Vagina (tissue), 2 donors: ENCODE measurements at places on chromosomes 13 and 19.

DNA sequence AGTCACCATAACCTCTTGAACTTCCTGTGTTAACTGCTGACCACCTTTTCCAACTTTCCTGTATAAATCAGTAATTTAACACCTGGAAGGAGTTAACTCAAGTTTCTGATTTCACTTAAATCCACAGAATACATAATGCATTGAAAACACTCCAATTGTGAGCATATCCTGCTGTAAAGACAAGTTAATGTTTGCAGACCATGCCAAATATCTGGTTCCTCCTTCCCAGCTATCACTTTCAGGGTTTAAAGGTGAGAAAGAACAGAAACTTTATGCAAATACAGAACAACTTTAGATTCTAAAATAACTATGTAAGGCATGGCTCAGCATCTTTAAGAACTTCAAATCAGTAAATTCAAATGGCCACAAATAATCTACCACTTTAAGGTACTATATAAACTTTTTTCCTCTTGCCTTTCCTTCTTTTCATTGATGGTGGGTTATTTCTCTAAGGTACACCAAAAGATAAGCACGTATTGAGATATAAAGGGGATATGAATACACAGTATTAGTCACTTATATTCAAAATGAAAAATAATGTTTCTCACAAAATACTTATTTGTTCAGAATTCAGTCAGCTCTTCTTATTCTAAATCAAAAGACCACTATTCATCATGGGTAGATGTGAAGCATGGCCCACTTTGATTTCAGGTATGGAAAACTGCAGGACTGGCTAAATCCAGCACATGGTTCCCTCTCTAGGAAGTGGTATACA, 6.6 kb upstream of the TPTE2 start:
- DNase-seq, result no peak

DNA sequence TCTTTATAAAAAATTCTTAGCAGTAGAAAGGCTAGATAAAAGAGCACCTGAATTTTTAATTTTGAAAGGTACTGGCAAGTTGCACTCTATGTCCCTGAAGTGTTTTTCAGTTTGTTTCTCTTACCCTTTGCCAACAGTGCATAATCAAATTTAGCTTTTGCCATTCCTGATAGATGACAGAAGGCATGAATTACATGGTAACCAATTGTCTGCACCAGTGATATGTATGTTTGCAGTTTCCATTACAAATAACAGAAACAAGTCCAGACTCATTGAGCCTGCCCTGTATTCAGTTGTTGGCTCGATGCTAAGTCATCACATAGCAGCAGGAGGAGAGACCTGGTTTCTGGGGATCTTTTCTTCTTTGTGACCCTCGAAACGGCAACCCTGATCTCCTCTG, 309.8 kb downstream of the DNAJC15 start:
- DNase-seq, result no peak

DNA sequence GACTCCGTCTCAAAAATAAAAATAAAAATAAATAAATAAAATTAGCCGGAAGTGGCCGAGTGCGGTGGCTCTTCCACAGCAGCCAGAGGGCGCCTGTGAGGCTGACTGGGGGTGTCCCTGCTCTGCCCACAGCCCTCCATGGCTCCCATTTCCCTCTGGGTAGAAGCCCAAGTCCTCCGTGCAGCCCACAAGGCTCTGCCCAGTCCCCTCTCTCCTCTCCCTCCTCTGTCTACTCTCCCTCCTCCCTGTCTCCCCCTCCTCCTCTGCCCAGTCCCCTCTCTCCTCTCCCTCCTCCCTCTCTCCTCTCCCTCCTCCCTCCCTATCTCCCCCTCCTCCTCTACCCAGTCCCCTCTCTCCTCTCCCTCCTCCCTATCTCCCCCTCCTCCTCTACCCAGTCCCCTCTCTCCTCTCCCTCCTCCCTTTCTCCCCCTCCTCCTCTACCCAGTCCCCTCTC, 20.4 kb downstream of the MISP start:
- DNase-seq, result no peak

GRCh38 chr19:41816761-41817160, 20.4 kb downstream of the CEACAM3 start:
- DNase-seq, result no peak

DNA sequence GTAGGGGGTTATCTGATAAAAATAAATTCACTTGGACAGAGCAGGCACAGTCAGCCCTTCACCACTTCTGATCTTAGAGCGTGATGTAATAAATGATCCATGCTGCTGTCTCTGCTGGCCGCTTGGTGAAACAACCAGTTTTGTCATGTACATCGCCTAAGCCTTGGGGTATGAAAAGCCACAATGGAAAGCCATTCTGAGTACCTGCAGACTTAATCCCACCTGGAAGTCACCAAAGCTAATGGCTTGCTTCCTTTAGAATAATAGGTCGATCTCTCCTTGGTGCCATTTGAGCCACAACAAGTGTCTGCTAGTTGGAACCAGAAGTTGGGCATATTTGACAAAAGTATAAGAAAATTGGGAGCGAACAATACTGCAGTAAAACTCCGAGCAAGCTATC, 1649.7 kb upstream of the SPRY2 start:
- DNase-seq, result no peak

- DNase-seq, result no peak
These were observed 253.0 kb downstream of the PCDH20 start for GRCh38 chr13:61162636-61163035.

- no peak for DNase-seq
These were observed 661 bp upstream of the MIR17HG start for GRCh38 chr13:91346850-91347201.

DNA sequence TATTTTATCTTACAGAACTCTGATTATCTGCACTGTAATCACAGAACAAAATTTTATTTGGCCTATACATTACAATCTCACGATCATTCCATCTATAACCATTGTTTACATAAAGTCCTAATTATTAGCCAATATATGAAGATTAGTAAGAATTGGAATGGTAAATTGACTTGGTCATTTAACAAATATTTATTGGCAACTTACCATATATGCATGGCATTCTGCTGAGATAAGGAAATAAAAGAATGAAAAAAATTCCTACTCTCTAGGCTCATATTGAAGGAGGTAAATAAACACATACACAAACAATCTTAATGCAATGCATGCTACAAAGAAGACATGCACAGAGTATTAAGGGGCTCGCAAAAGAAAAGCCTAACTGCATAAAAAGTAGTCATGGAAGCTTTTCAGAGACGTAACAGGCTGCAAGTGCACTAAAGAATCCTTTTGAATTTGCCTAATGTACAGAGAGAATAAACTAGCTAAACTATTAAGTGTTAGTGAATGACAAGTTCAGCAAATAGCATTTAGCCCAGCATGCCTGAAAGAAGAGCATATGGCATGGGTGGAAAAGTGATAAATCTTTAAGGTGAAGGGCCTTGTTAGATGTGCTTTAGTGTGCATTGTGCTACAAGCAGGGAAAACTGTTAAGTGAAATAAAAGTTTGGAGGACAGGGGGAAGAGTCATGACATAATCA, 1131.1 kb downstream of the PCDH9 start:
- DNase-seq, result no peak

DNA sequence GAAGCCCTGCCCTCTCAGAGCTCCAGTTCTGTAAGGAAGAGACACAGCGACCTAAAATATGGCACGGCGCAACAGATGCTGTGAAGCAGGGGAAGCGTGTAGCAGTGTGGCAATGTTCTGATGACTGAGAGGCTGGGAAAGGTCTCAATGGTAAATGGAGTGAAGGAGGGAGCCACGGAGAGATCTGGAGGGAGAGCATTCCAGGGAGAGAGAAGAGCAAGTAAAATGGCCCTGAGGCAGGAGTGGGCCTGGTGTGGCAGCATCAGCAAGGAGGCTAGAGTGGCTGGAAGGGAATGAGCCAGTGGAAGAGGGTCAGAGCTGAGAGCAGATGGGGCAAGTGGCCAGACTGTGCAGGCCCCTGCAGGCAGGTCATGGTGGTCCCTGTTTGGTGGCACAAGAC, 16.4 kb downstream of the RCN3 start:
- no peak for DNase-seq

- DNase-seq, result no peak
These were observed 43.5 kb downstream of the TRPM4 start for GRCh38 chr19:49201042-49201441.

GRCh38 chr19:32917616-32917996, 48.0 kb upstream of the SLC7A9 start:
- DNase-seq, result no peak

DNA sequence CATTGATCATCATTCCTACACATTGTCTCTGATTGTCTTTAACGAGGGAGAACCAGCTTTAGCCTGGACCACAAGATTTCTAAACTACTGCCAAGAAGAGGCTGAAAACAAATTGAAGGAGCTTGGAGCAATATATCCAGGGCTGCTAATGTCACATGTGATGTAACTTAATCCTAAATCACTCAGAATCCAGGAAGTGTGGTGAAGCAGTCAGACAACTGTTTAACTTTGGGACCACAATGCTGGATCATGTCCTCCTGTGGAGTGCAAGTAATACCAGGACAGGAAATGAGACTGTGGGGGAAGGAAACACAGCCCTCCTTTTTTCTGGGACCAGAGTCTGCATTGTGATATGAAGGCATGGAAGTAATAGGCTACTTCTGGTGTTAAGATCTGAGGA, 430.2 kb downstream of the KCTD12 start:
- no peak for DNase-seq
